NCI-H524 (cell line): ENCODE measurements at places on chromosomes 5 and 9.

DNA sequence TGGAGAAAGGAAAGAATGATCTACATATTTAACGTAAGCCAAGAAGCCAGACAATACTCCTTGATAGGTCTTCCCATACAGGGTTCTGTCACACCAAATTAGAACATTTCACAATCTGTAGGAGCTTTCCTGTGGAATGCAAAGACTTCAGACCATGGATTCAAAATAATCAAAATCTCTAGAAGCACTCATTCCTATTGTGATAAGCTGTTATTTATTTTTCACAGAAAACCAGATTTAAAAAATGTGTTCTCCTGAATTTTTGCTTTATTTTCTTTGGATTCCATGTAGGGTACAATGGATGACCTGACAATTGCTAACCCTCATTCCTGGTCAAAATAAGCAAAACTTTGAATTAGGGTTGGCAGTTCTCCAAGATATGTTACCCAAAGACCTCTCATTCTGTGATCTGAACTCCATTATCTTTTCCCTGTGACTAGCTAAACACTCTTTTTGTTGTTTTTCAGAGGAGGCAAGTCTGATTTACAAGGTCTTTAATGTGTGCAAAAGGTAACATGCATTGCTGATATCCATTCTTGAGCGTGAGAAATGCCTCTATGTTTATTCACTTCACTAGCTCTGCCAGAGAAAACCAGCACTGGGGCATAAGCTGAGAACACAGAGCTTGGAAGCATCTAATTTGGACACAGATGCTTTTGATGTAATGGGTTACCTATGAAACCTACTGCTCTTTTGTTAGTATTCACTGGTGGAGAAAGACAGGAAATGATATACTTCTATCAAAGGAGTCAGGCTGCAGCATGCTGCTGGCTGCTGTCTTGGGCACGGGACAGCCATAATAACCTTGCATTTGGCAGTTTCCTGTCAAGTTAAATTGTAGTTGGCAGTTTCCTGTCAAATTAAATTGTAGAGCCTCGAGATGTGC lies 31.4 kb downstream of the ACTBL2 start:
- DNase-seq, result no peak

- no peak for DNase-seq
Observed at GRCh38 chr9:82799286-82799685, 263.7 kb downstream of the RASEF start.

DNA sequence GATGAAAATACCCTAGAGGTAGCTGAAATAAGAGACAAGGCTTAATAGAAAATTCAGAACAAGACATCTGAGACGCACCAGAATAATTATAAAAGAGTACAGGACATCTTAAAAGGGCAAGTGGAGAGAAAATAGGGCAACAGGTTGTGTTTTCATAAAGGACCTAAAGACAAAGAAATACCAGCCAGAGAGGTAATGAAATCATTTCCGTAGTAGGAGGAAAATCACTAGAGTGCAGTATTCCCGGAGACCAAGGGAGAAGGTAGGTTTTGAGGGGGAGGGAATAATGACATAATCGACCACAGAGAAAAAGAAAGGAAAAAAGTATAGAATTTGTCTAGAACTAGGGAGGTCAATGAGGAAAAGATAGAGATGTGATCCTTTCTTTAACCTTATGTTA lies 26.2 kb upstream of the CTNNAL1 start:
- no peak for DNase-seq

DNA sequence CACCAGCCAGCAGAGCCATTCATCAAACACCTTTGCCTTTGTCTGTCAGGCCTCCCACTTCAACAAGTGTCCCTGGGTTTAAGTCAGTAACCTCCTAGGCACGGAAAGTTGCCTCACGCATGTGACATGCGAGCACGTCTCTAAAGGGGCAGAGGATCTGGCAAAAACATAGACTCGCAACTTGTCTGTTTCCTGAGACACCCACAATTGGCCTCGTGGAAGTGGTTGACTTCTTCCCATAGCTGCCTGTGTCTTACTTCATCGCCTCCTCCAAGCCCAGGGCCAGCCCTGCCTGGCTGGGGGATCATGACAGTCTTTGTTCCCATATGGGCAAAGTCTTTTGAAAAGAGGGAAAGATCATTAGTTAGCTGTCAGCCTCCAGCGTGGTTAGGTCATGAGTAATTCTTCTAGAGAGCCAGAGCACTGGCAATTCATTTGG lies 35.5 kb upstream of the GLRX start:
- DNase-seq, result no peak

- DNase-seq, result no peak
Observed at GRCh38 chr9:32705059-32705458, 69.6 kb upstream of the TAF1L start.

- peak; percentile 24 for DNase-seq
Observed at GRCh38 chr5:171418982-171419687, at the start of gene FGF18. Gene FGF18 (plus strand): TSS chr5:171419647. CDS start chr5:171420200, 553 bp downstream.

DNA sequence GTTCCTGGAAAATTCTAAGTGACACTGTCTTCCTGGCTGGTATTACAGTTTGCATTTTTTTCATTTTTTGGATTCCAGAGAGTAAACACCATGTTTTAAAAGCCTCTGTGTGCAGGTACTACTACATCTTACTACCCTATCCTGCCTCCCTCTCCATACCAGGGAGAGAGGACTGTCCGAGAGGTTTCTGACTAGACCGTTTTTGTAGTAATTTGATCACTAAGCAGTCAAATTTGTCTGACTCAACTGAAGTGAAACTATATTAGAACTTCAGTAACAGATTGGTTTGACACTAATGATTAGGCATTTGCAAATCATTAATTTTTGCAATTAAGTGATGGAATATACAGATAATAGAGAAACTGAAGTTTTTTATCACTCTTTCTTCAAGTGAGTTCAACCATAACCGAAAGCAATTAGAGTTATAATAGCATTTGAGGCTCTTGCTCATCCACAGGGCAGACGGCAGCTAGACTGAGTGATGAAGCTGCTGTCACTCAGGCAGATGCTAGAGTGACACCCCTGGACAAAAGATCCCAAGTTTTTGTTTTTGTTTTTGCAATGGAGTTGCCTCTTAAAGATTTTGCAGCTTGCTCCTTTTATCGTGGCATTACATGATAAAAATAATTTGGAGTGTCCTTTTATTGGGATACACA lies 44.3 kb downstream of the SMARCA2 start:
- no peak for DNase-seq

GRCh38 chr5:142326480-142326938 lies 1.7 kb upstream of the SPRY4 start:
- DNase-seq, result no peak

DNA sequence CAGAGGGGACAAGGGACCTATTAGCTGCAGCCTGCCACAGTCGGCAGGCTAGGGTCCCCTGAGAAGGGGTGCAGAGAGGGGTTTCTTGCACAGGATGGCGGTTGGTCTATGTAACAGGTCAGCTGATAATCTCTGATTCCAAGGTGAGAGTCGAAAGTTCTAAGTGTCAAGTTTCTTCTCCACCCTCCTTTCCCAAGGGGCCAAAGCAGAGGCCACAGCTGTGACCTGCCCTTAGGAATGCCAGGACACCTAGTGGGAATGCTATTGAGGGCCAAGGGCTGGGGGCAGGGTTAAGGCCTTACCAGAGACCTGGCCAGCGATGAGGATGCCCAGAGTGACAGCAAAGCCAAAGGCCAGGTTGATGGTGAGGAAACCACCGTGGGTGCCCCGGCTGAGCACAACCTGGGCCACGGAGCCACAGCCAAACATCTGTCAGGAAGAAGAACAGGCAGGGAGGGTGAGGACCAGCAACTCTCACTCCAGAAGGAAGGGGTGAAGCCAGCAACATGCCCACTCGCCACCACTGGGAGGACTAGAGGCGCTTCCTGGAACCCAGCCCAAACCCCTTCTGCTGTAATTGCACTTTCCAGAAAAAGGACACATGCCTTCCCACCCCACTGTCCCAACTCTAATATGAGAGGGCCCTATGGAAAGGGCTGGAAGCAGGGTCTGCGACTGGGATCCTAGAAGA lies 3.8 kb downstream of the AQP3 start:
- DNase-seq, result no peak

DNA sequence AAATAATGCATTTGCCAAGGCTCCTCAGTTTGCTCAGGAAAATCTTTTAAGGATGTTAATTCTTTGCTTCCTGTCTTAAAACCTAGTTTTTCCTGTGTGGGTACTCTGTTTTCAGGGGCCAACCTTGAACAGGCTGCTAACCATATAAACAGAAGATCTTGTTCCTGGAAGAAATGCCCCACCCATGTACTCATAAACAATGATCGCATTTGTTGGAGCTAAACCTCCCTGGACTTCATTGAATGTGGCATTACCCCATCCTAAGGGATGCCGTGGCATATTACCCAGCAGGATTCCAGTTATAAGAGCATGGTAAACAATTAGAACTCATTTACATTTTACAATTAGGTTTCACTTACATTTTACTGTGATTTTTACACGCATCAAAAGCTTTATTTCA lies 436.0 kb downstream of the ZNF608 start:
- DNase-seq, result no peak

GRCh38 chr5:1051366-1051720 lies 42.7 kb downstream of the NKD2 start:
- DNase-seq, result no peak

GRCh38 chr9:120396931-120397330 lies 183.0 kb downstream of the CDK5RAP2 start:
- DNase-seq, result no peak

DNA sequence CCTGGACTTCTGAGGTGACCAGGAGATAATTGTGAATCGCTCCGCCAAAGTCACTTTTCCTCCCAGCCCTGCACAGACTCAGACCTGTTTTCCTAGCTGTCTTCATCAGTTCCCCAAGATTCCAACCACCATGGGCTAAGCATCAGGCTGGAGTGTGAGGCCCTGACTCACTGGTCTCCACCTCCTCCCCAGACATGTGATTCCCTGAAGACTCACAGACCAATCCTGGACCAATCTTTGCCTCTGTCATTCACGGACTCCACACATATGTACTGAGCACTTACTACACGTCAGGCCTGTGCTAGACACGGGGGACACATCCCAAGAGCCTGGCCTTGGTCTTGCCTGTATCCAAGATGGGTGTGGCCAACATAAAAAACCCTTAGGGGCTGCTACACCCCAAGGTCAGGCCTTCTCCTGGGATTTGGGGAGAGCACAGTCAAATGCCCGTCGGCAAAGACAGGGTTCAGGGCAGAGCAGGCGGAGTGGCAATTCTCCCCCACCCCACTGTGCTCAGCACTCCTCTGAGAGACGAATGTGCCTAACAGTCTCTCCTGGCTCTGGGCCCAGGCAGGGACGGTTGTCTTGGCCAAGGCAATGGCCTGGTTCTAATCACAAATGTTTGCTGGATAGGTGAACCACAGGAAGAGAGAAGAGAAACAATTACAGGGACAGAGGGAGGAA lies 11.9 kb downstream of the EEIG1 start:
- no peak for DNase-seq

DNA sequence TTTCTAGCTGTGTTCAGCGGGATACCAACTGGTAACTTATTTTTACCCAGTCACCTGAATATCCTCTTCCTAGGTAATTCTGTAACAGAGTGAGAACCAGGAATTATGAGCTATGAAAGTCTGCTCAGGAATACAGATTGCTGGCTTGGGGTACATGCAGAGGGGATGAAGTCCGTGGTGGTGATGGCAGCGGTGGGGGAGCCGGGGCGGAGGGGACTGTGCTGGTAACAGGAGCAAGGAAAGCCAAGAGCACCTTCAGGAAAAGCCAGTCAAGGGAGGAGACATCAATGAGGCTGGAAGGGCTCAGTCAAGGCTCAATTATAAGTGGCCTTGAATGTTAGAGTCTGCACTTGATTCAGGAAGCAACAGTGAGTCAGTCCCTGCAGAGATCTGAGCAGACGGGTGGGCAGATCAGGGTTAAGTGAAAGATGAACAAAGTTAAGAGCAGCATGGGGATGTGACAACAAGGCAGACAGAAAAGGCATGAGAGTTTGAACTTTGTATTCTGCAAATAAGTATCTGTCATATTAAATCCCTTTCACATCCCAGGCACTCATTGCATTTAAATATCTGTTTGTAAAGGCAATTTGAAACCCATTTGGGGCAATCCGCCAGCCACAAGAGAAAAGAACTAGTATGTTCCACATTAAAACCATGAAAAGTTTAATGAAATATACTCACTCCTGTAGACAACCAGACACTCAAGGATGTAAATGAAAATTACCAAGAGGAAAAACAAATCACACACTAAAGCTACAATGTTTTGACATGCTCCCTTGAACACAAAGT lies 101.2 kb downstream of the TTC39B start:
- DNase-seq, result no peak

- DNase-seq, result no peak
Observed at GRCh38 chr5:144120661-144121180, 49.7 kb downstream of the YIPF5 start.

DNA sequence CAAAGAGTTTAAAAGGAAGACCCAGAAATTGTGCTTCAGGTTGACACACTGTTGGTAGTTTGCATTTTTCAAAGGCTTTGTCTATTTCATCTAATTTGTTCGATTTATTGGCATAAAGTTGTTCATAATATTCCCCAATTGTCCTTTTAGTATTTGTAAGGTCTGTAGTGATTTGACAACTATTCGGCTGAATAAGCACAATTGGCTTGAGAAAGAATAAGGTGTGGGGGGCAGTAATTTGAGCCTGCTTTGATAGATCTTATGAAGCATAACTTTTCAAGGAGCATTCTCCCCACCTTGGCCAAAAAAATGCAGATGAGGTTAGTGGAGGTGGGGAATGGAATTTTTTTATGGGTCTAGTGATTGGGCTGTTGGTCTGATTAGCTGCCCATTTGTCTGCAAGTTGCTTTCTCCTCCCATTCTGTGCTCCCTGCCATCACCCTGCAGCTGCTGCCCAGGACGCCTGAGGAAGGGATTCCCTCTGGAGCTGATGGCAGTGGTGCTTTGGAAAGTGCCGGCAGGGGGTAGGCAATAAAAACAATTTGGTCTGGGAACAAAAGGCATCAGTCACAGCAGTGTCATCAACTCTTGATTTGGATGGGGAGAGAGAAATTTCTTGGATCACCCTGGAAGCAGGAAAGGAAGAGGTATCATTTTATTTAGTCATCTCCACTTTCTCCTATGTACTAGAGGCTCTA lies 26.6 kb downstream of the WNT8A start:
- peak; percentile 1 for DNase-seq

DNA sequence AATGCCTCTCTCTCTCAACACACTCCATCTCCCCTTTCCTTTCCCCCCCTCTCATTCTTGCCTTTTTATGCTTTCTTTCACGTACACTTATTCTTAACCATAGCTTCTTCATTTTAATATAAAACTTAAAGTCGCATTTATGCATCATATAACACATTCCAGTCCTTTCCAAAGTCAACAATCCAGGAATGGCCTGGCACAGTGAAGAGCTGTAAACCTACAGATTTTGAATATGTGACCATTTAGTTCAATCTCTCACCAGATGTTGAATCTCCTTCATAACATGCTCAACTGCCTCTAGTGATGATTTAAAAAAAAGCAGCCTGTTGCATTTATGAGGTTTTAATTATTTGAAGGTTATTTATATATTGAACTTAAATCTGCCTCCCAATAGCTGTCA lies 186.2 kb upstream of the GRAMD2B start:
- DNase-seq, result no peak

DNA sequence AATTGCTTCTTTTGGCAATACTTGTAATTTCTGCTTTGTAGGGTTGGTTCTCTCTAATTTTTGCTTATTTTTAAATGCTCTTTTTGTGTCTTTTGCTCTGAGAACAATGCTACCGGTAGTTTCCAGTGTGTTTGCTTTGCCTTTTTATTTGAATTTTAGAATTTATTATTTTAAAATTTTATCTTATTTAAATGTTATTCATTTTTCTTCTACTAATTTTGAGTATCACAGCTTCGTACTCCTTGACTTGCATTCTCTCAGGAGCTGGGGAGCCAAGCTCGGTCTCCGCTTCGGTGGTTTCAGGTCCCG lies 45.9 kb downstream of the ANXA2R start:
- DNase-seq, result no peak

GRCh38 chr5:68187268-68188055 lies 28.1 kb upstream of the PIK3R1 start:
- no peak for DNase-seq

- DNase-seq, result peak; percentile 2
Observed at GRCh38 chr5:141155540-141156374, 5.9 kb downstream of the PCDHB6 start.
